Spinal cord (tissue), 10 donors: ENCODE measurements at places on chromosomes 7 and 10. TPM values are rescaled to one million over a fixed set of nuclear protein-coding genes. Genes with fewer than 3 reads are reported as not detected.

GRCh38 chr7:135976312-135977006, 700 bp downstream of the MTPN start:
- peak overlapping the region; percentile 74 for H3K27ac ChIP-seq
- H3K4me3 ChIP-seq: peak overlapping the region; percentile 95
- no peaks in the 10 kb centered on the region for H3K4me1 ChIP-seq

DNA sequence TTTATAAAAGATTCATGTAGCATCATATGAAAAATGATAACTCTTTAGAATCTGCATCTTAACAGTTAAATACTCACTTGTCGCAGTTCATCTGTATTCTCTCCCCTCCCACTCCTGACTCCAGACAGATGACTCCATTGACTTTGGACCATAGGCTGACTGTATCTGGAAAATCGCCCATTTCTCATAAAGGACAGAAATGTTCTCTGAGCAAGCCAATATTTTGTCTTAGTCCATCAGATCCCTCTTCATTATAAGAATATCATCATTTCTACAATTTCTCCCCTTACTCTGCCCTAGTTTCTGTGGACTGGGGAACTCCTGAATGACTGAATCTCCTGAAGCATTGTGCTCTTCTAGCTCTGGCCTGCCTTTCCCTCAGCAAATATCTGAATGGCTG, 125.4 kb downstream of the SEMA3D start:
- H3K36me3 ChIP-seq: no peaks in the 10 kb centered on the region
- no peaks in the 10 kb centered on the region for H3K27me3 ChIP-seq
- no peak overlapping the region for H3K4me3 ChIP-seq
- no peaks in the 10 kb centered on the region for H3K4me1 ChIP-seq

DNA sequence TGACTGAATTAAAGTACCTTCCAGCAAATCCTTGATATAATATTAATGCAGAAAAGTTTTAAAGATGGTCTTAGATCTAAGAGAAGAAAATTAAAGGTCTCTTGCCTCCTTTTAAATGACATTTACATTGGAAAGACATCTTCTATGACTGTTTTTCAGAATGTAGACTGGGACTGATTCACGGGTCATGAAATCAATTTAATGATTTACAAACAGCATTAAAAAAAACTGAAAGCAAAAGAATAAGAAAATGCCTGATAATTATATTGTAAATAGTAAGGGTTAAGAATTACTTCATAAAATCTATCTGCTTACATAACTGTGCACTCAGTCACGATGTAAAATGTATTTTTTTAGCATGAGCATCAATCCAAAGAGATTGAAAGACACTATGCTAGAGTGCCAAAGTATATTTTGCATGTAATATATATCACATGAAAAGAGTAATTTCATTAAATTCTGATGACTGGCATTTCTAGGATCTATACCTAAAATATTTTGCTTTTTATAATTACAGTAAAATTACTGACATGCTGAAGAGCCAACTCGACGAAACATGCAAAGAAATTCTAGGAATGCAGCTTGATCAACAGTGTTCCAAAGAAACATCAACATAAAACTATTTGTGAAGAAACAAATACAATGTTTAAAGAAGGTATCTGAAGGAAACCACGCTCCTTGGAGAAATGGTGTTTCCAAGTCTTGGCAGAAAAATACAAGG, 35.1 kb downstream of the RTKN2 start:
- H3K4me1 ChIP-seq: no peaks in the 10 kb centered on the region
- no peak for DNase-seq
- H3K27me3 ChIP-seq: no peaks in the 10 kb centered on the region
- H3K4me3 ChIP-seq: no peak overlapping the region
- H3K36me3 ChIP-seq: no peaks in the 10 kb centered on the region

- H3K27ac ChIP-seq: no peak overlapping the region
- no peak for DNase-seq
- H3K27me3 ChIP-seq: no peaks in the 10 kb centered on the region
- no peaks in the 10 kb centered on the region for H3K4me1 ChIP-seq
- H3K4me3 ChIP-seq: no peak overlapping the region
These were observed 279.0 kb downstream of the NEBL start for GRCh38 chr10:20618011-20618547.

The TMEM270 gene
- total RNA-seq: not detected
